AML-193 (cell line): ENCODE measurements at places on chromosomes 11 and 22.

GRCh38 chr22:35418088-35418487 lies 18.1 kb downstream of the MCM5 start:
- no peak for DNase-seq

- DNase-seq = no peak
Observed at GRCh38 chr22:50686794-50687193, 14.2 kb downstream of the SHANK3 start.

DNA sequence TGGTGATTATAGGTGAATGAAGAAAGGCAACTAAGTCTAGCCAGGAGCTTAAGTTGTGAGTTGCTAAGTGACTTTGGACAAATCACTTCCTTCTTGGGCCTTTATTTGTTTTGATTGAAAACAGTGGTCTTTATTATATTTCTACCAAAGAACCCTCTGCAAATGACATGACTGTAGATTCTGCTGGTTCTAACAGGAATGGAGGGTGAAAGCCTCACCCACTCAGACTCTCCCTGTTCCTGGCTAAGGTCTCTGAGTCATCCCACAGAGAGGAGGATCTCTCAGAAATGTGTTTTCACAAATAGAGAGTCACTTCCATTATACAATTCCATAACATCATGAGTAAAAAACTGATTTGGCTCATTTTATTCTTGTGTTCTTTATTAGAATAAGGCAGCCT lies 583.9 kb upstream of the LRRC4C start:
- no peak for DNase-seq

- no peak for DNase-seq
Observed at GRCh38 chr22:39622881-39623367, 52.4 kb downstream of the CACNA1I start.

DNA sequence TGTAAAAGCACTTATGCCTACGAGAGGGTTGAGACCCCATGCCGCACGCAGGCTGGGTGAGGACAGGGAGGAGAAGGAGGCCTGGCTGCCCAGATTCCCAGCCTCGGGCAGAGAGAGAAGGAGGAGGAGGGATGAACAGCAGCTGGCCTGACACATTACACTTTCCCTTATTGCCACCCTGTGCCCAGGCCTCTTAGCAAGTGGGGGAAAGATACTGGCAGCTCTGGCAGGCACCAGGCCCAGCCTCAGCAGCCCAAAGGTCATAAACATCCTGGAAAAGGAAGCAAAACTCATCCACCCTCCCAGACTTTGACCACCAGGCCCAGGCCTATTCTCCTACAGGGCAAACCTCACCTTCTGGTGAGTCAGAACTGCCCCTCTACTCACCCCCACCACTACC lies 4.7 kb downstream of the PLAAT3 start:
- no peak for DNase-seq

- peak; percentile 79 for DNase-seq
Observed at GRCh38 chr11:65378208-65378927, 4.1 kb downstream of the SLC25A45 start.

DNA sequence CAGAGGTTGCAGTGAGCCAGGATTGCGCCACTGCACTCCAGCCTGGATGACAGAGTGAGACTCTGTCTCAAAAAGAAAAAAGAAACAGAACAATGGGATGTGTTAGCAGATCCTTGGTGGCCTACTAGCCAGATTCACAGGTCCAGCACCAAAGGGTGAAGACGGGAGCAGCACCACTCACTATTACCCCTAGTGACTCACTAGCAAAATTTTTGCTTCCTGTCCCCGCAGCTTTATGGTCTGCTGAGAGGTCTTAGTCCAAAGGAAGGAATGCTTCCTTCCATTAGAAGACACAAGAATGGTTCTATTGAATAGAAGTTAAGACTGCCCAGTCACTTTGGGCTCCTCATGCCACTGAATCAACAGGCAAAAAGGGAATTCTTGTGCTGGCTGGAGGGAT lies 35.9 kb upstream of the NUP50 start:
- DNase-seq = no peak

- DNase-seq = no peak
Observed at GRCh38 chr11:104572279-104572678, 326.0 kb downstream of the CASP12 start.

GRCh38 chr11:75195167-75195962 lies 44.5 kb downstream of the SLCO2B1 start:
- DNase-seq = peak; percentile 9

DNA sequence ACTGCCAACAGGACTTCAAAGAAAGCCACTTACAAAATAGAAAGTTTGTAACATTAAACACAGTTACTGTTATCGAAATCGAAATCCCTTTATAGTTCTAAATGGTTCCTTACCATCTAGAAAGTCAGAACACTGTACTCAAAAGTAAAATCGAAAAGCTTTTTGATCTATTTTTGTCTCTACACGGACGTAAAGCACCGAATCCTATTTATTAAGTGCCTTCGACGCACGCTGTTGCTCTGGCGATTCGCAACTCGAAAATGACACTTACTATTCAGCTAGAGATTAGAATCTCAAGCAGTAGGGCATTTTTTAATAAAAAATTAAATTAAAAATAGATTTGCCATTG lies 78.3 kb downstream of the LARGE1 start:
- DNase-seq = no peak

- DNase-seq = no peak
Observed at GRCh38 chr11:13140873-13141655, 131.9 kb downstream of the RASSF10 start.

- DNase-seq = no peak
Observed at GRCh38 chr11:1690167-1691025, 6.6 kb upstream of the KRTAP5-6 start.

GRCh38 chr11:44573333-44573732 lies 7.9 kb downstream of the CD82 start:
- DNase-seq = no peak

DNA sequence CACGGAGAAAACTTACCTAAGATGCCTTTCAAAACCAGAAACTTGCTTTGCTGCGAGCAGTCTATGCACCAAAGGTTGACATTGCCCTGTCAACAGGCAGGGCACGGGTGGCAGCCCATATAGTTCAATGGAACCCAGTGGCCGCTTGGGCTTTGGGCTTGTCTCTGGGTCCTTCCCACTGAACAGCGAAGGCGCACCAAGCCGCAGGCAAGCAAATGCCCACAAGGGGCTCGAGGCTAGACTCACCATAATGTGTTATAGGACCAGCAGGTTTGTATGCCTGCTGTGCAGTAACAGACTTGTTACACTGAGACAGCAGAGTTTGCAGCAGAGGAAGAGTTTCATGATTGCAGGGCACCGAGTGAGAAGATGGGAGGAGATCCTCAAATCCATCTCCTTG lies 20.3 kb downstream of the CLDN5 start:
- no peak for DNase-seq

DNA sequence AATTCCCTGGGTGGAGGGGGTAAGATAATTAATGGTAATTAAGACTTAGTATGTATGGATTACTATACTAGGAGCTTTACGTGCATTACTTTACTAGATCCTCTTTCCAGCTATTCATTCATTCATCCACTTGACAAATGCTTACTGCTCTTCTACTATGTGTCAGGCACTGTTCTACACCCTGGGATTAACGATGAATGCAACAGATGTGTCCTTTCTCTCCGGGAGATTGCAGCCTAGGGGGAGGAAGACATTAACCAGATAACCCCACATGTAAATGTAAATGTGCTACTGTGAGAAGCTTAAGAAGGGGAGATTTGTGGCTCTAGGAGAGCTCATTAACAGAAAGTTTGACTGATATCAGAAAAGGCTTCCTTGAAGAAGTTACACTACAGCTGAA lies 1.7 kb downstream of the ANKK1 start:
- no peak for DNase-seq

GRCh38 chr11:45321031-45321595 lies 35.0 kb upstream of the SYT13 start:
- DNase-seq = no peak

- DNase-seq = no peak
Observed at GRCh38 chr11:123473941-123474677, 44.0 kb downstream of the GRAMD1B start.

- no peak for DNase-seq
Observed at GRCh38 chr11:59218319-59218718, 5.6 kb upstream of the MPEG1 start.

DNA sequence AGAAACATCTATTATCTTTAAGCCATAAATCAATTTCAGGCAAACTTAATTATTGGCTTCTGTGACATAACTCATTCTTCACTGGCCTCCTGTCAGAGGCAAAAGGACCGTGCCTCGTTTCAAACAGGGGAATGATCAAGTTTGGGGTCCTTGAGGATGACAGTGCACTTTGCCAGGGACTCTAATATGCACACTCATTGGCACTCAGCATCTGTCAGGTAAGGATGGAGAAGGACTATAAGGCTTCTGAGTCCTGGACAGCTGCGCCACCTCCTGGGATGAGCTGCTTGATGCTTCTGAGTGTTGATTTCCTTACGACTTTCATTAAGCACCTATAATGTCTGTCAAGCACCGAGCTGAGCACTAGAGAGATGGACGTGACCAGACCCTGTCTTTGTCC lies 20.2 kb downstream of the BPIFC start:
- DNase-seq = no peak

DNA sequence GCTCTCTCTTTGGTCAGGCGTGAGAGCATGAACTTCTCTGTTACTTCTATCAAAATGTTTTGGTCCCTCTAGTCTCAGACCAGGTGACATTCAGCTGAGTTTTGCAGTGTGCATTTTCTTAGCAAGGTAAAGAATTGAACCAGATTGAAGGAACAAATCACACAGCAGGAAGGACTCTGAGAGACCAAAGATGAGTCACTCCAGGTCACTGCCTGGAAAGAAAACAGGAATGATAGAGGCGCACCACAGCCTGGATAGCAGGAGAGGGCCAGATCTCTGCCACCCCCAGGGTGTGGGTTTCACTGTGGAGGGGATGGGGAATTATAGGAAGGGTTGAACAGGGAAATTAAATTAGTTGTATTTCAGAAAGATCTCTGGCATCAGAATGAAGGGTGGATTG lies 788.3 kb downstream of the NTM start:
- DNase-seq = no peak

GRCh38 chr11:68974421-68975194 lies 6.2 kb downstream of the MRGPRD start:
- no peak for DNase-seq

GRCh38 chr11:28461338-28461737 lies 353.1 kb downstream of the METTL15 start:
- DNase-seq = no peak

DNA sequence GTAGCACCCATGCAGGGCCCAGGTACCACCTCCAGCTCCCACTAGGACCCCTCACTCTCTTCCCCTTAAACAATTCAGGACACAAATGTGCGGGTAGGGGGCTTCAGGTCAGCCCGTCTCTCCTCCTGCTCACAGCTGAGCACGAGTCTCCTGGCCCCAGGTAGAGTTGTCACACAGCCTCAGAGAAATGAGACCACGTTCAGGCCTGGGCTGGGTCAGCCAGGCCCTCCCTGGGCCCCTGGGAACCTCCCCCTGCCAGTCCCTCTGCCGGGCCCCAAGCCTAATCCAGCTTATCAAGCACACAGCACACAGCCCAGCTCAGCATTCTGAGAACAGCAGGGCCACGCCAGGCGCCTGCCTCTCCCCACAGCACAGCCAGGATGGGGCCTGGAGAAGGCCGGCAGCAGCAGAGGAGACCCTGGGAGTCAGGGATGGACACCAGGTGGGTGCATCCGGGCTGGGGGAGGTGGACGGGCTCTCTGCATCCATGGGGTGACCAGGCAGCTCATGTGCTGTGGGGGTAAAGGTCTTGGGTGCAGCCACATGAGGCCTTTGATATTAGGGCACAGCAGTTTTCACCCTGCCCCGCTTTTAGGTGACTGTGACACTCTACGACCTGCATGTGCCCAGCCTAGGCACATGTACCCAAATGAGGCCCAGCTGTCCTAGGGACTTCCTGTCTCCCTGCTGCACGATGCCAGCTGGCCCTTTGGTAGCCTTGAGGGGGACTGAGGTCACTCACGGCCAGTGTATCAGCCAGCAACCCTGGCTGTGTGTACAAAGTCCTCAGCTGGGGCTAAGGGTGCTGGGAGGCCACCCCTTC lies 87.0 kb downstream of the MORC2 start:
- no peak for DNase-seq

GRCh38 chr11:17414317-17414737 lies 25.9 kb upstream of the KCNJ11 start:
- DNase-seq = no peak

GRCh38 chr11:36316049-36316448 lies 20.0 kb downstream of the PRR5L start:
- no peak for DNase-seq

GRCh38 chr22:47199261-47199978 lies 437.0 kb downstream of the TBC1D22A start:
- no peak for DNase-seq

- DNase-seq = no peak
Observed at GRCh38 chr11:17651061-17651460, 68.3 kb upstream of the MYOD1 start.

GRCh38 chr11:109856928-109857327 lies 236.3 kb upstream of the ZC3H12C start:
- DNase-seq = no peak

GRCh38 chr11:2358754-2359442 lies 18.2 kb upstream of the CD81 start:
- no peak for DNase-seq

GRCh38 chr22:37561212-37562048 lies 1.1 kb downstream of the CDC42EP1 start:
- DNase-seq = peak; percentile 44

- peak; percentile 67 for DNase-seq
Observed at GRCh38 chr22:39410264-39410663, 10.7 kb downstream of the TAB1 start.

DNA sequence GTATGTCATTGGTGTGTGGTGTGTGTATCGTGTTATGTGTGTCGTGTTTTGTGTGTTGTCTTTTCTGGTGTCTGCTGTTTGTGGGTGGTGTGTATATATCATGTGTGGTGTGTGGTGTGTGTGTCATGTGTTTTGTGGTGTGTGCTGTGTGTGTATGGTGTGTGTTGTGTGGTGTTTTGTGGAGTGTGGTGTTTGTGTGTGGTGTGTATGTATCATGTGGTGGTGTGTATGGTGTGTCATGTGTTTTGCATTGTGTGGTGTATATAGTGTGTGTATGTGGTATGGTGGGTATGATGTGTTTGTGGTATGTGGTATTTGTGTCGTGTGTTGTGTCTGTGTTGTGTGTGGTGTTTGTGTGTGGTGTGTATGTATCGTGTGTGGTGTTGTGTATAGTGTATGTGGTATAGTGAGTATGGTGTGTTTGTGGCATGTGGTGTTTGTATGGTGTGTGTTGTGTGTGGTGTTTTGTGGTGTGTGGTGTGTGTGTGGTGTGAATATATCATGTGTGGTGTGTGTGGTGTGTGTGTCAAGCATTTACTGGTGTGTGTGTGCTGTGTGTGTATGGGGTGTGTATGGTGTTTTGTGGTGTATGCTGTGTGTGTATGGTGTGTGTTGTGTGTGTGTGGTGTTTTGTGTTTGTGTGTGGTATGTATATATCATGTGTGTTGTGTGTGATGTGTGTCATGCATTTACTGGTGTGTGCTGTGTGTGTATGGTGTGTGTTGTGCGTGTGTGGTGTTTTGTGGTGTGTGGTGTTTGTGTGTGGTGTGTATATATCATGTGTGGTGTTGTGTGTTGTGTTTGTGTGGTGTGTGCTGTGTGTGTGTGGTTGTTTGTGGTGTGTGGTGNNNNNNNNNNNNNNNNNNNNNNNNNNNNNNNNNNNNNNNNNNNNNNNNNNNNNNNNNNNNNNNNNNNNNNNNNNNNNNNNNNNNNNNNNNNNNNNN lies 12.7 kb downstream of the PIM3 start:
- DNase-seq = no peak
